Hepatocyte (in vitro differentiated cells): ENCODE measurements at places on chromosomes 16 and 17. TPM values are rescaled to one million over a fixed set of nuclear protein-coding genes. Genes with fewer than 3 reads are reported as not detected.

Gene CD300E
- 0.37 TPM in 1 of 2 replicates, not detected in the other for polyA plus RNA-seq

Gene LIMD2
- 31.1 and 35.3 TPM in 2 replicates for polyA plus RNA-seq

Gene HNF1B
- 18.2 and 19.6 TPM in 2 replicates for polyA plus RNA-seq

Gene DOK4
- polyA plus RNA-seq: 96.3 and 106 TPM in 2 replicates

Gene GLP2R
- 1.5 and 2.3 TPM in 2 replicates for polyA plus RNA-seq

Gene CLEC16A
- polyA plus RNA-seq: 22.3 and 29.0 TPM in 2 replicates

Gene NOG
- 9.5 and 11.0 TPM in 2 replicates for polyA plus RNA-seq

Gene KRTAP3-1
- polyA plus RNA-seq: 2.7 and 3.4 TPM in 2 replicates

Gene WNT3
- 5.3 and 7.3 TPM in 2 replicates for polyA plus RNA-seq
